Temporal lobe (tissue), 4 donors: ENCODE measurements at places on chromosomes 3 and 15. TPM values are rescaled to one million over a fixed set of nuclear protein-coding genes. Genes with fewer than 3 reads are reported as not detected.

ITPKA gene
- total RNA-seq: 1.2 TPM

SCN11A gene
- 0.25 TPM for total RNA-seq

PLA2G4D gene
- total RNA-seq: not detected

MORC1 gene
- under 0.01 TPM for total RNA-seq

IL12A gene
- 0.74 TPM for total RNA-seq

PRSS50 gene
- 0.25 TPM for total RNA-seq

KAT2B gene
- 14.5 TPM for total RNA-seq

GOLGA6B gene
- not detected for total RNA-seq

TCAIM gene
- 28.5 TPM for total RNA-seq

AGTR1 gene
- 0.49 TPM for total RNA-seq
